Panc1 (cell line): ENCODE measurements at places on chromosomes 7 and 10. TPM values are rescaled to one million over a fixed set of nuclear protein-coding genes. Genes with fewer than 3 reads are reported as not detected.

DNA sequence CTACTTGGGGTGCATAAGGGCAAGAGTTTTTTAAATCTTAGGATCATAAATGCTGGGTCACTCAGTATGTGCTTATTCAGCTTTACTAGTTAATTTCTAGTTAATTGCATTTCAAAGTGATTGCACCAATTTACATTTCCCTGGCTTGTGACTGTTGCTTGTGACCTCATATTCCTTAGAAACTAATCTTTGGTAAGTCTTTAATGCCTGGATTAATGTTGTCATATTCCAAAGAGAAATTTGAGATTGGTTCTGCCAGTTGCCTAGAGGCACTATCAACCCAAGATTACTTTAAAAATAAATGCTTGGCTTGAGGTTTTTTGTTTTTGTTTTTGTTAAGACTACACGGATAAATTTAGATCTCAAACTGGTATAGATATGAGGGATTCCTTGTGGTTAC lies 103.1 kb downstream of the ANK3 start:
- no peak for DNase-seq

DNA sequence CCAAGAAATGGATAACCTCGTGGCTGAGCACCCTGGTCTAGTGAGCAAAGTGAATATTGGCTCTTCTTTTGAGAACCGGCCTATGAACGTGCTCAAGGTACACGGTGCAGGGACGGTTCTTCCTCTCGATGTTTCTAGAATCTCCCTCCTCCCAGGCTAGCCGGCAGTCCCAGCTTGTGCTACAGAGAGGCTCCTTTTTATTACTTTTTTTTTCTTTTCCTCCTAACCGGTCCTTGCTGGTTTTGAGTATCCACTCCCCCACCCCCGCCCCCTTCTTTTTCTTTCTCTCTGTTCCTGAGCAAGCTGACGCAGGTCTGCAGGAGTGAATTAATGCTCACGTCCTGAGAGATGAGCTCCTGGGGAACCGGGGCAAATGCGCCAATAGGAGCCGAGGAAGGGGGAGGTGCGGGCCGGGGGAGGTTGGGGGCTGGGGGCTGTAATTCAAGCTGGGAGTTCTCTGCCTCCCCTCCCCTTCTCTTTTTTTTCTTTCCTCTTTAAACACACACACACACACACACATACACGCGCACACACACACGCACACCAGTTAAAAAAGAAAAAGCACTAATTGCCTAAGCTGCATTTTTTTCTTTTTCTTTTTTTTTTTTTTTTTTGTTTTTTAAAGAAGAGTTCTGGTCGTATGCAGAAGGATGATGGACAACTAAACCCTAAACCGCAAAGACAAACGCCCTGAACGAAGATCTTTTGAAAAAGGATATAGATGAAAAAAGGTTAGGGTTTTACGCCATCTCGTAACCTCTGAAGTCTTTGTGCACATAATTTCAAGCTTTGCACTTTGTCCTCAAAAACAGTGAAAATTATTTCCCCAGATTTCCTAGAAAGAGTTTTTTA lies 6.6 kb downstream of the CPA2 start:
- DNase-seq, result no peak

DNA sequence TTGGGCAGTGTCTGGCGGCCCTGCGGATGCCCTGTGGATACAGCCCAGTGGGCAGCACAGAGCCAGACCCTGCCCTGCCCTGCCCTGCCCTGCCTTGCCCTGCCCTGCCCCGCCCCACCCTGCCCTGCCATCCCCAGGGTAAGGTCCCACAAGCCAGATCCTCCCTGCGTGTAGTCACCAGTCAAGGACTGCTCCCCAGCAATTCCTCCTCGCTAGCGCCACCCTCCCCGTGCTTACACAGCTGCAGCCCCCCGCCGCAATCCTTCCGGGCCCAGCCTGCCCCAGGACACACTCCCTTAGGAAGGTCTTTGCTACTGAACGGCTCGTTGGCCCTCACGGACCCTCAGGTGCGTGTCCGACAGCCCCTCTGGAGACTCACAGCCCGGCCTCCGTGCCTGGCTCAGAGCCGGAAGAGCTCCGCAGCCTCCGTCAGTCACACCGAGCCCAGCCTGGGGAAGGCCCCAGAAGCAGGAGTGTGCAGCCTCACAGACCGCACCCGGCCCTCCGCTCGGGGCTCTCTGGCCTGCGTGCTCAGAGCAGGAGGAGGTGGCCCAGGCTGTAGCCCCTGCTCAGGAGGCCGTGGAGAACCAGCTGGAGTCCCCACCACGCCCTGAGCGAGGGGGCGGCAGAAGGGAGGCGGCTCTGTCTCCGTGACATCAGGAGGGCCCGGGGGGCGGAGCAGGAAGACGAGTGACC lies 68.3 kb downstream of the PWWP2B start:
- no peak for DNase-seq

DNA sequence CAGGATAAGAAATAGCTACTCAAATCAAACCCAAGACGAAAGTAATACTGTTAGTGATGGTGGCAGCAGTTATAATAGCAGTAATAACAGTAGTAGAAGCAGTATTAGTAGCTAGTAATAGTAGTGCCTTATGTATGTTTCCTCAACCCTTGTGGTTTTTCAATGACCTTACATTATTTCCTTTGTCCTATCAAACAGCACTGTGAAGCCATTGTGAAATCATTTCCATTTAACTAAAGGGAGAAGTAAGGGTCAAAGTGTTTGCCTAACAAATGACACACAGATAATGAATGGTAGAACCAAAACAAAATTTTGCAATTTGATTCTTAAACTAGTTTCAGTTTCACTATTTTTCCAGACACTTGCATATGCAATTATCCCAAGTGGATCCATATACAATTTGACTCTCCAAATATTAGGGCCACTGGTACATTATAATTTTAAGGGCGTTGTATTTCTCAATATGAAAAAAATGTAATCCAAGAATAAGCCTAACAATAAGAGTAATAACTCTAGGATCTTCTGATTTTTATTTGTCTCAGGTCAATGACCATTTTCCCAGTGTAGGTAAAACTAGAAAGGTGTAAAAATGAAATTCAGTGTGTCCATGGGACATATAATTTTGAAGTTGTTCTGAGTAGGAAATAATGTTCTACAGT lies 33.7 kb upstream of the TMEM26 start:
- no peak for DNase-seq

DNA sequence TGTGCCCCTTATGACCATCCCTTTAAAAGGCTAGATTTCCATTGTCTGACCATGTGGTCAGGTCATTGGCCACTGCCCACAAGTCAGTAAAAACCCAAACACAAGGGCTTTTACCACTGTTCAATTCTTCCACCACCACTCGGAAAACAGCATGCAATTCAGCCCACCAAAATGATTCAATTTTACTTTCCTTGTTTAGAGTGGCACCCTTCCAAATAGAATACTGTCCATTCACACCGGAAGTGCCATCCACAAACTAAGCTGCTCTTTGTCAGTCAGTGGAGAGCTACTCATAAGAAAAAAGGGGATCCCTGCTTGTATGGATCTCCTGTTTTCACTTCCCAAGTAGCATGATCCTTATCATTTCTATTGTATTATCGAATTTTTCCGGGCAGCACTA lies 350.7 kb upstream of the MBL2 start:
- DNase-seq, result no peak

The HTR7 gene
- total RNA-seq, result 0.33 TPM
